PC-9 (cell line): ENCODE measurements at places on chromosomes 7 and 10.

DNA sequence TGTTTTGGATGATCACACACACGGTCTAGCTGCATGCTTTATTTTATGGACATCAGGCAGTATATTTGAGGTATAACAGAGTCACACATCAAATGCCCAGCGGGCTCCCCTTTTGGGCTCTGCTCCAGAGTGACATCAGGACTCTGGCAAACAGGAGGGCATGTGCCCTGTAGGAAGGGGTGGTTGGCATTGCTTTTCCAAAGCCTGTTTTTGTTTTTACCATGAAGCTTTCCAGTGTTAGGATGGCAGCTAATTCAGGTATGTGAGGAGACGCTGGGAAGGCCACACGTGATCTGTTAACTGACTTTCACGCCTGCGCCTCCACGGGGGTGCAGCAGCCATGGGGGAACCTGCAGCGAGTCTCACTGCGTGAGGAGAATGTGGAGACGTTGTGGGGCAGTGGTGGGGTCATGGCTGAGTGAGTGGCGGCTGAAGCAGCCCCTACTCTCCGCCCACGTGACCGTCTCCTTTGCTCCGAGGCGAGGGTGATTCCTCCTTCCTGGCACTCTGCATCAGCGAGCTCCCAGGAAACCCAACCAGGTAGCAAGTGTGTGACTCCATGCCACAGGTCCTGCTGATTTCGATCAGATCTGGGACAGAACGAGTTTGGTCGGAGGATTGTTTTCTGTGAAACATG, 117.7 kb downstream of the ANKRD61 start:
- DNase-seq = no peak

DNA sequence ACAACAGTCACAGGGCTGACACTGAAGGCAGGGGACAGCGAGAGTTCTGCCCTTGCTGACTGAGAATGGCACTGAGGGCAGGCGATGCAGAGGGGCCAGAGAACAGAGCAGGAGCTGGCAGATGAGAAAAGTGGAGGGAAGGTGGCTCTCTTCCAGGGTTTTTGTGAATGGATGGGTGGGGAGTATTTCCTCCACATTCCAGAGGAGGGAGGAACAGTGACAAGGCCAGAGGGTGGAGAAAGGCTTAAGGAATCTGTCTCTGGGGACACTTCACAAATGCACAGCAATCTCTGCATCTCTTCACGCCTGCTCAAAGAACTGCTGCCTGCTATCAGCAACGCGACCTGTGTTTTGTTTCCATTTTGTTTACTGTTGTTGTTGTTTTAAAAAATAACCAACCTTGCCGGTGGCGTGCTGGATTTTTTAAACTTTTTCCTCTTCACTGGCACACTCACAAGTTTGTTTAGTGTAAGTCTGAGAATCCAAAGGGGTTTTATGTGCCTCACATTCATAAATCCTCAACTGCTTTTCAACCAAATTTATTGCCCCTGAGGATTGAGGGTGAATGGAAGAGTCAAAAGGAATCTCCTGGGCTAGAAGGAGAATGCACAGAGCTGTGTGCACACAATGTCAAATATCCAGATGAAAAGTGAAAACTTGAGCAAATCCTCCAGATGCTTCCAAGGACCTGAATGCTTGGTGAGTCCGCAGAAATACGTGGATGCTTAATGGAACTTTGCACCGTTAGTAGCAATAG, 129.3 kb downstream of the GLI3 start:
- no peak for DNase-seq

DNA sequence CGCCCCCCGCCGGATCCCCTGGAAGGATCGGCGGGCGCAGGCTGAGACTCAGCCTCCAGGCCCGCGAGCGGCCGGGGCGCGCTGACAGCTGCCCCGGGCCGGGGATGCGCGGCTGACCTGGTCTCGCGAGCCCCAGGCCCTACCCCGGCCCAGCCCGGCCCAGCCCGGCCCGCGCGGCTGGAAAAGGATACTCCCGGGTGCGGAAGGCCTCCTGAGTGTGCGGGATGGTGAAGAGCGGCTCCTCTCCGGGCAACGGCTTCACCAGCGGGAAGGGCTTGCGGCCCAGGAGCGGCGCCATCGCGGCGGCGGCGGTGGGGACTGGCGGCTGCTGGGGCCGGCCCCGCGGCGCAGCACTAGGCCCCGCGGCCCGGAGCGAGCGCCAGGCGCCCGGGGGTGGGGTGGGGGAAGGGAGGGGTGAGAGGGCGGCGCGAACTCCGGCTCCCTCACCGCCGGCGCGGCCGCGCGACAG, 423 bp downstream of the BAZ1B start:
- peak; percentile 66 for DNase-seq

DNA sequence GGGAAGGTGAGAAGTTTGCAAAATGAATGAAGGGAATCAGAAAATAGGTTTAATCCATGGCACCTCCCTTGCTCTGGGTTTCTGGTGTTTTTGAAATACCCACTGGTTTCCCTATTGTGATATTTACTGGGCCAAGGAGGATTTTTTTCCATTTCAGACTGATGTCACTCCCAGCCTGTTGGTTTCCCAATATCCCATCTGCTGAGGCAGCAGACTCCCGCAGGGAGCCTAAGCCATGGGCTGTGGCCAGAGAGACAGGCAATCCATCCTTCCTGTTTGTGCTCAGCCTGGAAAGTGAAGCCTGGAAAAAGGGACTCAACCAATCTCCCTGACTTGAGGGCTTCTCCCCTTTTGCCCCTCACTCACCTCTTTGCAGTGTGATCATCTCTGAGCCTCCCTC, 22.8 kb downstream of the FAM107B start:
- no peak for DNase-seq

DNA sequence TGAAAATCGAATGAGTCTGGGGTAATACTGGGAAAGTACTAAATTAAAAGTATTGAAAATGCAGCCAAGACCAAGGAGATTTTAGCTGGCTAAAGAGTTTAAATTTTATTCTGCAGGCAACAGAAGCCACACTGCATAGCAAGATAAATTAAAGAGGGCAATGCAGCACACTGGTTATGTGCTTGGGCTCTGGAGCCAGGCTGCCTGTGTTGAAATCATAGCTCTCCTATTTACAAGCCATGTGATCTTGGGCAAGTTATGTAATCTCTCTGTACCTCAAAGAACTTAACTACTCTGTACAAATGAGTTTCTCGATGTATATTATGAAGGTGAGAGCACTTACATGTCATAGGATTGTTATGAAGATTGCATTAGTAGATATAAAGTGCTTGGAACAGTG, 9.9 kb downstream of the SLC25A13 start:
- DNase-seq = no peak

DNA sequence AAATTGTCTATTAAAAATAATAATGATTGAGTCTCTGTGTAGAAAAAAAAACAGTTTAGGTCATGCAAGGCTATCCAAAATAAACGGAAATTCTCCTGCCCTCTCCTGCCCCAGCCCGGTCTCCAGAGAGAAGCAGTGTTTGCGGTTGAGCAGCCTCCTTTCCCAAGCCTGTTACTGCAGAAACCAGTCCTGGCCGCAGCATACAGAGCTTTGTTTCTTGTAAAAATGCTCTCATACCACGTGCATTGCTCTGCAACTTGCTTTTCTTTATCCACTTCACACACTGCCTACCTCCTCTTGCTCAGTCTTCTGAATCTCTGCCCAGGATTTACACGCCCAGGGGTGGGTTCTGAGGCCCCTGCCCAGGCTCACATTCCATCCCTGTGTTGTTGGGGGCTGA, 34.4 kb upstream of the CUL1 start:
- no peak for DNase-seq

GRCh38 chr7:36079446-36080025, 73.5 kb upstream of the EEPD1 start:
- no peak for DNase-seq

DNA sequence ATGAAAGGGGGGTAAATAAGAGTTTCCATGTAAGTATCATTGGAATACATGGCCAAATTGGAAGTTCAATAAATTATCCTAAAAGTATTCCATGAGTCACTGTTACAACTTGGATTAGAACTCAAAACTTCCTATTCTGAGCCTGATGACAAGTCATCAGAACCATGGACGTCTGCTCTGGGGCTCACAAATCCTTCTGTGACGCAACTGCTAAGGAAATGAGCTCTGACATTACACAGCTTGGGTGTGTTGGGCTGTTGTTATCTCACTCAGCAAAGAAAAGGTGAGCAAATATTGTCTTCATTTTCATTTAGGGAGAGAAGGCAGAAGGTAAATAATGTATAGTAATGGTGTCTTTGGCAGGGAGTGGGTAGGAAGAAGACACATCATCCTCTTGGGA, 214.8 kb upstream of the ADO start:
- DNase-seq = no peak

- no peak for DNase-seq
These were observed 26.4 kb downstream of the ASB13 start for GRCh38 chr10:5640036-5640435.

- DNase-seq = peak; percentile 60
These were observed 184.5 kb downstream of the PHTF2 start for GRCh38 chr7:77982926-77983550.

DNA sequence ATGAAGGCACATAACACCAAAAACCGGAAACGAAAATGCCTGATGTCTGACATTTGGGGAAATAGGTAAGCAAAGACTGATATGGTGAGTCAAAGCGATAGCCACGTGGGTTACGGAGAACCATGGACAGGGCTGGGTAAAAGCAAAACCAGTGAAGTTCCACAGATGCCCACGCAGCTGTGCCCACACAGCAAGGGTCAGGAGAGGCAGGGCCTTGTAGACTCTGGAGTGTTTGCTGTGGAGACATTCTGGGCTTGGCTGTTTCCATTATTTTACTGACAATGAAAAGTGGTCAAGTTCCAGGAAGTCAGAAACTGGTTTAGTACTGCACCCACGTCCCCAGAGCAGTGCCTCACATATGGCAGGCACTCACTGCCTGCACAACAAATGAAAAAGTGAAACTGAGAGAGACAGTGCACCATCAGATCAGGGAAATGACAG, 148.7 kb downstream of the ZMYND11 start:
- DNase-seq = no peak
